NCI-H1105 treated with DMSO at 0.1 percent for 48 hours (cell line): ENCODE measurements at places on chromosomes 1 and 21.

DNA sequence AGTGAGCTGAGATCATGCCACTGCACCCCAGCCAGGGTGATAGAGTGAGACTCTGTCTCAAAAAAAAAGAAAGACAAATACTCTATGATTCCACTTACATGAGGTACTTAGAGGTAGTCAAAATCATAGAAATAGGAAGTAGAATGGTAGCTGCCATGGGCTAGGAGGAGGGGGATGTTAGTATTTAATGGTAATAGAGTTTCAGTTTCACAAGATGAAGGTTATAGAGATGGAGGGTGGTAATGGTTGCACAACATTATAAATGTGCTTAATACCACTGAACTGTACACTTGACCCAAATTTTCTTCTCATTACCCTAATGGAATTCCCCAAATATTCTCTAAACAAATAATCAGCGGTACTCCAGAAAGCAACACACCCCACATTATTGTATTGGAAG, 12.8 kb downstream of the EIF2B3 start:
- DNase-seq: no peak

DNA sequence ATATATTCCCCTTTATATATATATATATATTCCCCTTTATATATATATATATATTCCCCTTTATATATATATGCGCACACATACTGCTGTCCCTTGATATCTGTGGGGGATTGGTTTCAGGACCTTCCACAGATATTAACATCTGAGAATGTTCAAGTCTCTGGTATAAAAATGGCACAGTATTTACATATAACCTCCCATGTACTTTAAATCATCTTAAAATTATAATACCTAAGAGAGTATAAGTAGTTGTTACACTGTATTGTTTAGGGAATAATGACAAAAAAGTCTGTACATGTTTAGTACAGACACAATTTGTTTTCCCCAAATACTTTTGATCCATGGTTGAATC, 45.8 kb downstream of the NR5A2 start:
- no peak for DNase-seq

GRCh38 chr1:89546934-89547562, 22.4 kb downstream of the LRRC8B start:
- no peak for DNase-seq

GRCh38 chr1:2271841-2272655, 43.9 kb downstream of the SKI start:
- no peak for DNase-seq

DNA sequence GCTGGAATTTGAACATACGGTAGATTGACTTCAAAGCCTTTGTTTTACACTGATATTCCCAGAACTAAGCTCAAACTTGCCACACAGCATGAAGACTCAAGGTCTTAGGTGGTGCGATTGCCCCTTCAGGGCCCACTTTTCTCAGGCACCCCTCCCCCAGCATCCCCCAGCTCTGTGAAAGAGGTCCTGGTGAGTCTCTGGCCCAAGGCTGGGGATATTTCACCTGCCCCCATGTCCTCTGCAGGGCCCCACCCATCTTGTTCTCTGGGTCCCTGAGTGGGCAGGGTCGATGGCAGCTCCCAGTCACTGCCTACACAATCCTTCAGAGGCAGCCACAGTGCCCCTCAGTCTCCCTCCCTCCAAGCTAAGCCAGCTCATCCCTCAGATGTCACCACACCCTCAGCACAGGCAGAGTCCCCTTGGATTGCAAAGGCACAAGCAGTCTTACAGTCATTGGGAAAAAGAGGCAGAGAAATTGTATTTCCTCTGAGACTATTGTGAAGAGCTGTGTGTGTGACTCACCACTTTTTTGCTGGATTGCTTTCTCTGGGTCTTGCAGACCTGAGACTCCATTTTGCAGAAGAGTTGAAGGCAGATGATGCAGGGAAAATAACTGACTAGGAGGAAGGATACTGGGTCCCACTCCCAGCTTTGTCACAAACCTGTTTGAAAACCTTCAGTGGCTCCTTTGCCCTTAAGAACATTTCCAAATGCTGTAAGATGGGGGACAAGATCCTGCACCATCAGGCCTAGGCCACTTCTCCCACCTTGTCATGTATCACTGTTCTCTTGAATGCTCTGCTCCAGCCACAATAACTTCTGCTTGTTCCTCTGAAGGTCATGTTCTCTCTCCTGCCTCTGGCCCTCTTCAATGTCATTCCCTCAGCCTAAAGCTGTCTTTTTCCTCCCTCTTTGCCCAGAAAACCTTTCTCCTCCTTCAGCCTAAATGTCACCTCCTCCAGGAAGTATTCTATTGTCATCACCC, 119.1 kb upstream of the GRIK3 start:
- DNase-seq: no peak

- no peak for DNase-seq
These were observed 35.4 kb upstream of the RAB3GAP2 start for GRCh38 chr1:220307607-220308006.
